ENCODE measurements at places on chromosomes 1 and 21.

- DNase-seq, result no peak
These were observed 1.9 kb upstream of the SDE2 start for GRCh38 chr1:226001088-226001487.

GRCh38 chr1:65259816-65260215, 49.5 kb upstream of the DNAJC6 start:
- DNase-seq, result no peak

GRCh38 chr1:208151728-208152598, 92.2 kb downstream of the PLXNA2 start:
- no peak for DNase-seq

DNA sequence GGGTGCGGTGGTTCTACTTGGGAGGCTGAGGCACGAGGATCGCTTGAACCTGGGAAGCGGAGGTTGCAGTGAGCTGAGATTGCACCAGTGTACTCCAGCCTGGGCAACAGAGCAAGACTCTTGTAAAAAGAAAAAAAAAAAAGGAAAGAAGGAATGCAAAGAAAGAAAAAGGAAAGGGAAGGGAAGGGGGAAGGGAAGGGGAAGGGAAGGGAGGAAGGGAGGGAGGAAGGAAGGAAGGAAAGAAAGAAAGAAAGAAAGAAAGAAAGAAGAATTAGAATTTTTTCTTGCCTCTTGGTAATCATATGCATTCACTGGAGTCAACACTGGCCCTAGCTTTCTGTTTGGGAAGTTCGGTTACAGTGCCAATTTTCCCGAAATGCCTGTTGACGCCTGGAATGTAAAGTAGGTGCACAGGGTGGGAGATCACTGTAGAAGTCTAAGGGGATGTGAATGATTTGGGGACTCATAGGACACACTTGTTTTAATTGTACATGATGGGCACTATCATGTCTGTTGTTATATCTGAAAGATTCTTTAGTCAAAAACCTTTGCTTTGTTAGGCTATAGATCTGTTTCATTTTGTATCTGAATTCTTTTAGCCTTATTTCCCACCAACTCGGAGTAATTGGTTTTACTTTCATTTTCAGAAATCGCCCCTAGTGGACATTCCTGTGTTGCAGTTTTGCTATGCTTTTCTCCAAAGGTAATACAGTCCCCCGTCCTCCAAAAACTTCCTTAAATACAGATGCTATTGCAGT, 59.8 kb upstream of the MORC3 start:
- peak; percentile 25 for DNase-seq

- no peak for DNase-seq
These were observed 30.4 kb upstream of the LRRC38 start for GRCh38 chr1:13544221-13544556.

DNA sequence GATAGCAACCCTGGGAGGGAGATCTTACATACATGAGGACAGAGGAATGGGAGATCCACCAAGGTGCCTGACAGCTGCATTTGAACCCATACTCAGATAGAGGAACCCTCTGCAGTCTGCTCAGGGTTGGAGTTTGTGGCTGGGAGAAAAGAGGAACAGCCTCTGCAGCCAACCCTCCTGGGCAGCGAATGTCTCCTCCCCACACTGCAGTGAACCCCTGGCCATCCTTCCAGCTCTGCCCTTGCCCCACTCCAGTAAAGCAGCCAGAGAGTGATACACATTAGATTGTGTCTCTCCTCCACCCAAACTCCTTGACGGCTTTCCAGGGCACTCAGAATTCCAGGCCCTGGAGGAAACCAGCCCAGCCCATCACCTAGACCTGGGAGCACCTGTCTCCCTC, 137.7 kb downstream of the RUNX1 start:
- DNase-seq, result no peak

GRCh38 chr1:240031009-240031408, 60.7 kb upstream of the FMN2 start:
- DNase-seq, result no peak

DNA sequence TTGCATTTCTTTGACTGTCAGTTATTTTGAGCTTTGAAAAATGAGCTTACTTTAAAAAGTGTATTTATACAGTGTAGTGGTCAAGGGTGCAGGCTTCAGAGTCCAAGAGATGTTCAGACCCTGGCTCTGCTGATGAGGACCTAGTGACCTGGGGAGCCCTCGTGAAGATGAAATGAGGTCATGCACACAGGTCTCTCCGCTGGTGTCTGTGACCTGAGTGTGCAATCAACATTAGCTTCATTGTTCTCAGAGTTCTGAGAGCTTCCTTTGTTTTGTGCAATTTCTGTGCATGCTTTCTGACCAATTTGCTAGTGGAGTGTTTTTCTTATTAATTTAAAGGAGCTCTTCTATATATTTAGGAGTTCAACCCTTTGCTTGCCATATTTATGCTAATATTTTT, 71.3 kb downstream of the RIPK4 start:
- no peak for DNase-seq

DNA sequence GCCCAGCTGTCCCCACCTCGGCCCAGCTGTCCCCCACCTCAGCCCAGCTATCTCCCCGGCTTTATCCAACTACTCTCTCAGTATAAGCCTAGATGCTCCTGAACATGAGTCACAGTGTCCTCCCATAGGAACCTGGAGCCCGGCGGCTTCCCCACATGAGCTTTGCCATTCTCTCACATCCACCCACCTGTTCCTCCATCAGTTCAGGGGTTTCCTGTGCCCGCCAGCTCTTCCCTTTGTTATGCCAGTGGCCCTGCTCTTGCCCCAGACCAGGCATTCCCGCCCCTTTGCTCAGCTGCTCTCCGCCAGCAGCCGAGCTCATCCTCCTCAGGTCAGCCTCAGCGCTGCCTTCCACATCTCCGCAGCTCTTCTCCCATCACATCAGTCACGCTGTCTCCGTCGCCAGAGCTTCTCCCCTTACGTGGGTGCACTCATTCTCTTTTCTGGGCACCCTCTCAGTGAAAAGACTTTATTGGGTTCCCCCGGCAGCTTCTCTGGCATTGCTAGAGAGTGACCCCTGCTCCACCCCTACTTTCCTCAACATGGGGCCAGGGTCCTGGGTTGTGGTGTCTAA, 89.5 kb upstream of the CSF3R start:
- no peak for DNase-seq

DNA sequence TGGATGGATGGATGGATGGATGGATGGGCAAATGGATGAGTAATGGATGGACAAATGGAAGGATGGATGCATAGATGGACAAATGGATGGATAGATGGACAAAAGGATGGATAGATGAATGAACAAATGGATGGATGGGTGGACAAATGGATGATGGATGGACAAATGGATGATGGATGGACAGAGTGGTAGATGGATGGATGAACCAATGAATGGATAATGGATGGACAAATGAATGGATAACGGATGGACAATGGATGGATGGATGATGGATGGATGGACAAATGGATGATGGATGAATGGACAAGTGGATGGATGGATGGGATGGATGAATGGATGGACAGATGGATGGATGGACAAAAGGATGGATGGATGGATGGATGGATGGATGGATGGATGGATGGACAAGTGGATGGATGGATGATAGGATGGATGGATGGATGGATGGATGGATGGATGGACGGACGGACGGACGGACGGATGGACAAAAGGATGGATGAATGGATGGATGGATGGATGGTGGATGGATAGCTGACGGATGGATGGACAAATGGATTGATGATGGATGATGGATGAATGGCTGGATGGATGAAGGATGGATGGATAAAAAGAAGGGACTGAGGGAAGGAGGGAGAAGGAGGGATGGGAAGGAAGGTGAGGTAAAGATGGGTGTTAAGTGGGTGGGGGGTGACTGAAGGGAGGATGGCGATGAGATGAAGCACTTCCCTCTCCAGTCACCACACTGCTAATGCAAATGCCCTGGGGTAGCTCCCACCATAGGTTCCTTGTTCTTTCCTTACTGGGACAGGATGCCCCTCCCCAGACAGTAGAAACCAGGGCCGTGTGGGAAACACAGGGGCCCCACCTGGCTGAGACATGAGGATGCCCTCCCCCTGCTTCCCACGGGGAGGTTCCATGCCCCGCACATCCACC, 29.8 kb downstream of the CHD5 start:
- no peak for DNase-seq

- DNase-seq, result no peak
These were observed 2.1 kb downstream of the SDE2 start for GRCh38 chr1:225996946-225997545.

- no peak for DNase-seq
These were observed 97.6 kb upstream of the VANGL1 start for GRCh38 chr1:115544131-115544530.

DNA sequence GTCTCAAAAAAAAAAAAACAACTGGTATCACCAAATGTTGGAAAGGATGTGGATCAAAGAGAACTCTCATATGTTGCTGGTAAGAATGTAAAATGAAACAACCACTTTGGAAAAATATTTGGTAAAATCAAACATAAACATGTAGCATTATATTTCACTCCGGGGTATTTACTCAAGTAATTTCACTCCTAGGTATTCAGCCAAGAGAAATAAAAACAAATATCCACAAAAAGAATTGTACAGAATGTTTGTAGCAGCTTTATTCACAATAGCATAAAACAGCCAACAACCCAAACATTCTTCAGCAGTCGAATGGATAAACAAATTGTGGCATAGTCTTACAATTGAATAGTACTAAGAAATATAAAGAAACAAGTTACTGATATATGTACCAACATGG, 32.4 kb upstream of the ZSWIM5 start:
- DNase-seq, result no peak

DNA sequence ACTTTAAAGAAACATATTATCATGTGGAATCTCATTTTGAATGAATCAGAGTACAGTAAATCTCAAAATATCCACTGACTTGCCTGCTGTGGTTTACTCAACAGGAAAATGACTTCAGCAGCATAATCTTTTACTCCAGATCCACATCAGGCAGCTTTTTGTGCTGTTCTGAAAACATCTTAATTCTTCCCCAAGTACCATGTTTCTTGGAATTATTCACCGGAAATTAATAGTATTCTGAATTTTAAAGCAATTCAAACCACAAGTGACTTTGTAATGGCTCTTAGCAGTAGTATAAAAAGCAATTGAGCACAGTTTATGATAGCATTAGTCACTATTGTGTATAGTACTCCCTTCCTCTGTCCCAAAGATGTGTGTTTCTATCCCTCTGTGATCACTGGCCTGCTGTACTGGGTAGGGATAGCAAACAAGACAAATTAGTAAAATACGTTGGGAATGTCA, 64.2 kb upstream of the ERRFI1 start:
- DNase-seq, result no peak

DNA sequence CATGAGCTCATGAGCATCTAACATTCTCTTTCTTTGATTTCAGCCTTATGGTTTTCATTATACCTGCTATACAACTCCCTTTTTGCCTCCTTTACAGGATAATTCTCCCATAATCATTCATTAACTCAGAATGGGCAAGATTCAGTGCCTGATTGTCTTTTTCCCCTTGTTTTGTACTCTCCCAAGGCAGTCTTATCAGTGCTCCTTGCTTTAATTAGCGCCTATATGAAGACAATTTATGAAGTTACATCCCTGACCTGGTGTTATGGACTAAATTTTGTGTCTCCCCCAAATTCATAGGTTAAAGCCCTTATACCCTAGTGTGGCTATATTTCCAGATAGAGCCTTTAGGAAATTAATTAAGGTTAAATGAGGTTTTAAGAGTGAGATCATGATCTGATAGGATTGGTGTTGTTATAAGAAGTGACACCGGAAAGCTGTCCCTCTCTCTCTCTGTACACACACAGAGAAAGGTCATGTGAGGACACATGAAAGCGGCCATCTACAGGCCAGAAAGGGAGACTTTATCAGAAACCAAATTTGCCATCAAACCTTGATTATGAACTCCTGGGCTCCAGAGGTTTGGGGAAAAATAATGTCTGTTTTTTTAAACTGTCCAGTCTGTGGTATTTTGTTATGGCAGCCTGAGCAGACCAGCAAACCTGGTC, 185.8 kb upstream of the CHODL start:
- no peak for DNase-seq
